Smooth muscle cell of the pulmonary artery (primary cell): ENCODE measurements at places on chromosomes 16 and 17. TPM values are rescaled to one million over a fixed set of nuclear protein-coding genes. Genes with fewer than 3 reads are reported as not detected.

The TP53TG3D gene
- total RNA-seq = 0.56 and 0.72 TPM in 2 replicates

The CES4A gene
- 0.99 and 1.8 TPM in 2 replicates for total RNA-seq

The EPOP gene
- 0.72 and 2.0 TPM in 2 replicates for total RNA-seq

The TEX14 gene
- total RNA-seq = 0.03 and 0.07 TPM in 2 replicates

The NOG gene
- total RNA-seq = 1.6 and 2.0 TPM in 2 replicates

The WSCD1 gene
- total RNA-seq = 0.85 and 6.9 TPM in 2 replicates

The FUS gene
- 38.8 and 39.8 TPM in 2 replicates for total RNA-seq

The ZKSCAN2 gene
- total RNA-seq = 3.7 and 4.9 TPM in 2 replicates
